ENCODE measurements at places on chromosomes 5 and 9.

- DNase-seq: no peak
Observed at GRCh38 chr5:151238303-151238741, 14.4 kb upstream of the CCDC69 start.

GRCh38 chr5:88298425-88298824 lies 29.8 kb upstream of the TMEM161B start:
- DNase-seq: no peak

DNA sequence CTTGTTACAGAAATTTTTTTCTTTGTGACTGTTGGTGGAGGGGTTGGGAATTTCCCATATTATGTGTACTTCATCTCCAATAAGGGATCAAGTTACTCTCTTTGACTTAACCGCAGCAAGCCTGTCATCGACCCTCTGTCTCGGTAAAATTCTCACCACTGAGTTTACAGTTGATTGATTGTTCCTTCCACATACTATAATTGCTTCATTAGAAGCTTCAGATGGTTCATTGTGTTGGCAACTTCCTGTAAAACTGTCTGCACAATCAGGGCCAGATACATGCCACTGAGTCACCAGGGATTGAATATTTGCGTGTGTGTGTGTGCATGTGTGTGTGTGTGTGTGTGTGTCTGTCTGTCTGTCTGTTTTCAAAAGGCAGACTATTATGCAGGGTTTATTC lies 176.6 kb downstream of the ZNF462 start:
- no peak for DNase-seq

DNA sequence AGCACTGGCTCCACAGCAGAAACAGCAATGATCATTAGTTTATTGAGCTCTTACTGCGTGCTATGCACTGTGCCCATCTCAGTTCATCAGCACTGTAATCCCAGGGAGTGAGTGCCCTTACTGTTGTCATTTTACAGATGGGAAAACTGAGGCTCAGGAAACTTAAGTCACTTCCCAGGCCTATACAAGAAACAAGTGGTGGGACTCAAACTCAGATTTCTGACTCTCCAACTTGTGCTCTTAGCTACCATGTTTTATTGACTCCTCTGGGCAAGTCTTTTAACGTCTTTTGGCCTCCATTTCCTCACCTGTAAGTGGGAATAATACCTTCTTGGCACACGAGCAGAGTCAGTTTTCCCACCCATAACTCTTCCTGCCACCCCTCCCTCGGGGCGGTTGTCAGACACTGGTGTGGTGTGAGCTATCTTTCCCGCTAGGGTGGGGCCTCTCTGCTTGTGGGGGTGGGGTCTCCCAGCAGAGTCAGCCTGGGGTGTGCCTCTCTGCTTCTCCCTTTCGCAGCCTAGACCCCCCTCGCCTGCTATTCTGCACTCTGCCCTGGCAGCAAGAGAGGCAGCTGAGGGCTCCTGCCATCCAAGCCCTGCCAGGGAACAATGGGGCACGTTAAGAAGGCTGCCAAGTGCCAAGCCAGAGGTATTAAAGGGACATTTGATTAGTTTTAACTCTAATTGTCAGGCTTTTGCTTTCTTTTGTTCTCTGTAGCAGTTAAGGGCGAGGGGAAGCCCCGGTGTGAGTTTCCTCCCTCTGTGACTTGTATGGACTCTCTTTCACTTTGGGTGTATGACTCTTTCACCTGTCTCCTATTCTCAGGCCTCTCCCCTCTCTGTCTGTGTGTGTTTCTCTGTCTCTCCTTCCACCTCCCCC lies 12.1 kb downstream of the GALNT10 start:
- peak; percentile 67 for DNase-seq

- DNase-seq: no peak
Observed at GRCh38 chr9:89462199-89462598, 35.7 kb downstream of the SEMA4D start.

GRCh38 chr5:135851186-135851914 lies 16.9 kb downstream of the SLC25A48 start:
- no peak for DNase-seq

- no peak for DNase-seq
Observed at GRCh38 chr5:78472469-78473106, 112.2 kb downstream of the SCAMP1 start.

DNA sequence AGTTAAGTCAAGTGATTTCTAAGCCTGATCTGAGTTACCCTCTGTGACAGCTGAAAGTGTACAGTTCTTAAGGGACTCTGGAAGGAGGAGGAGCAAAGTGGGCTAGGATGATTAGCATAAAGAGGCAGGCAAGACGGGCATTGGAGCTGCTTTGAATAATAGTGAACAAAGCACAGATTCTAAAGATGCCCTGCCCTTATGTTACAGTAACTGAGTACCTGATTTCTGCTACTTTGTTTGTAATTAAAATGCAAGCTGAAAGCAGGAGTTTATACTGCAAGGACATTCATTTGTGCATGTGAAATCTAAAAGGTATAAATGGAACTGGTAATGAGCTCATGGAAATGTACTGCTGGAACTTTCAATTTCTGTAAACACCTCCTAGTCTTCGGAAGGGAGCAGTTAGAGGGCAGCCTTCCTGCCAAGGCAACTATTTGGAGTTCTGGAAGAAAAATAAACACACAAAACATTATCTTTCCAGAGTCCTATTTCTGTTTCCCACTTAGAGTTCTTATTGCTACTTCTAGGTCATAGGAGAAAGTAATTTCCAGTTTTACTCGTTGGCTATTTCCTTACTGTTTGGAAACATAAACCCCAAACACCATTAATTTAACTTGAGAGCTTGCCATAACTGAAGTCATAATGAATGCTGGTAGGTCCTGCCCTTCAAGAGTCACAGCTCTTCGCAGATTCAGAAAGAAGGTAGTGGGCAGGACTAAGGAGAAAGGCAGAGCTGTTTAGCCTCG lies at the start of gene RANBP3L:
Gene RANBP3L, minus strand, starts transcription at position 45 of the 746 bp plus-strand sequence. CDS start 486 bp downstream, outside the sequence.
- no peak for DNase-seq

DNA sequence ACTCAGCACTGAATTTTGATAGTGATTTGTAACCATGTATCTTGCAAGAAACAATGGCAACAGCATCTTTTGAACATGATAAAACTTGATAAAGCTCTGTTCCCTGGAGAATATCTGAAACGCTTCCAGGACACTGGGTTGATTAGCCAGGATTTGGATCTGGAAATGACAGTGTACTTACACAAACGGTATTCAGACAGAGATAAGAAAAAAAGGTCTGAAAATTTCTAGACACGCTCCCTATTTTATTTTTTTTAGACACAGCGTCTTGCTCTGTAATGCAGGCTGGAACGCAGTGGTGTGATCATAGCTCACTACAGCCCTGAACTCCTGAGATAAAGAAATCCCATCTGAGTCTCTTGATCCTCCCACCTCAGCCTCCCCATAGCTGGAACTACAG lies 109.0 kb downstream of the GNAQ start:
- DNase-seq: no peak

DNA sequence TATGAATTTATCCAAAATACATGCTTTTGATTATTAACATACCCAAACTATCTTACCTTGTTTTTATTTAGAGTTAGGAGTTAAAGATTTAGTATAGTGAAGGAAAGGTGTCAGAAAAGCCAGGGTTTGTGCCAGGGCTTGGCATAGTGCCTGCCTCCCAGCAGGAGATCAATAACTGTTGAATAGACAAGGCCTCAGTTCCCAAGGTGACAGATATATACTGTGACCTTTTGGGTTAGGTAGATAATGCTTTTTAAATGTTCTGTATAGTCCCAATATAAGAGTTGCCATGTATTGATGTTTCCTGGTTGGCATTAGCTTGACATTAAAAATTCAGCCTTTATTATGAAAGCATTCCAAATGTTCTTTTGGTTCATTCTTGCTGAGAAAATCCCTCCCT lies 121.8 kb downstream of the MCTP1 start:
- no peak for DNase-seq
